CD8-positive, alpha-beta T cell (primary cell): ENCODE measurements at places on chromosomes 1 and 21.
A peak's percentile ranks its signal among the peaks of the same experiment; 100 is the strongest.

DNA sequence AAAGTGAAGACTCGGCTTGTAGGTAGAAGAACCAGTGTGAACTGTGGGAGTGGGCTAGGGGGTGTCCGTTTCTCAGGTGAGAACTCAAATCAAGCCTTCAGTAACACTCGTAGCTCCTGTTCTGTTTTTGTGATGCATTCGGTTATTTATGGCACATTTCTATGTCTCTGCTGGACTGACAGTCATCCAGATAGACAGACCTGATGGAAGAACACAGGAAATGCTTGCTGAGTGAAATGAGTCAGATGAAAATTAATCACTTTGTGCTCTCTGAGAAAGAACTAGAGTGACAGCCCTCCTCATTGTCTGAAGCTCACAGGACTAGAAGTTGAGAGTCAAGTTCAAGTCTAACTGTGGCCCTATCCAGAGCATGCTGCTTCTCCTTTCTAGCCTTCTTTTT, 360.1 kb upstream of the PLXNA2 start:
- DNase-seq: no peak

- no peak for DNase-seq
Observed at GRCh38 chr1:175548774-175549173, 194.6 kb downstream of the TNR start.

DNA sequence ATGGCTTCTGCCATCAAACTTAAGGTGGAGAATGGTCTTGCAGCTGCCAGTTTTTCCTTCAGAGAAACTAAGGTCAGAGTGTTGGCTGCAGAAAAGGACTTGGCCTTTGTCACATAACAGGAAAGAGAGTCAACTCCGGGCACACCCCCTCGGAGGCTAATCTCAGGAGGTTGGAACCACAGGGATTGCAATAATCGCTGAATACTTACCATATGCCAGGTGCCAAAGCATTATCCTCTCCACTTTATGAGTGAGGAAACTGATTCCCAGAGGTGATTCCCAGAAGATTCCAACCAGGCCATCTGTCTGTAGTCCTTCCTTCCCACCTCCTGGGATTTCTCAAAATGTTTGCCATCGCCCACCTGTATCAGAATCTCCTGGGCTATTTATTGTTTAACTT, 54.0 kb downstream of the LACTBL1 start:
- no peak for DNase-seq

DNA sequence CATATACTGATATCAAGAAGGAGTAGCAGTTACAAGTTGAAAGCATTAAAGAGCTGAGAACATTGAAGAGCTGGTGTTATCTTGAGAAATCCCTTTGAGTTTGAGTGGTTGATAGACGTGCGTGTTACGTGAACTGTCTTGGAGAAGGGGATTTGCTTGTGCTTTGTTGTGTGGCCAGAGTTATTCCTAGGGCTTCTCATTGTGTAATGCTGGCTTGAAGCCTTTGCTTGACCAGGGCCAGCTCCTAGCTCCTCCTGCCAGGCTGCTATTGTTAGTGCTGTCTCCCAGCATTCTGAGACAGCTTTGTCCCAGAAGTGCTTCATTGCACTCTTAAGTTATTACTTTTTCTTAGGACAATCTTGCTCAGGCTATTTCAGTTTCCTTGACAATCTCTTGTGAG, 116.2 kb upstream of the KCNK2 start:
- no peak for DNase-seq

DNA sequence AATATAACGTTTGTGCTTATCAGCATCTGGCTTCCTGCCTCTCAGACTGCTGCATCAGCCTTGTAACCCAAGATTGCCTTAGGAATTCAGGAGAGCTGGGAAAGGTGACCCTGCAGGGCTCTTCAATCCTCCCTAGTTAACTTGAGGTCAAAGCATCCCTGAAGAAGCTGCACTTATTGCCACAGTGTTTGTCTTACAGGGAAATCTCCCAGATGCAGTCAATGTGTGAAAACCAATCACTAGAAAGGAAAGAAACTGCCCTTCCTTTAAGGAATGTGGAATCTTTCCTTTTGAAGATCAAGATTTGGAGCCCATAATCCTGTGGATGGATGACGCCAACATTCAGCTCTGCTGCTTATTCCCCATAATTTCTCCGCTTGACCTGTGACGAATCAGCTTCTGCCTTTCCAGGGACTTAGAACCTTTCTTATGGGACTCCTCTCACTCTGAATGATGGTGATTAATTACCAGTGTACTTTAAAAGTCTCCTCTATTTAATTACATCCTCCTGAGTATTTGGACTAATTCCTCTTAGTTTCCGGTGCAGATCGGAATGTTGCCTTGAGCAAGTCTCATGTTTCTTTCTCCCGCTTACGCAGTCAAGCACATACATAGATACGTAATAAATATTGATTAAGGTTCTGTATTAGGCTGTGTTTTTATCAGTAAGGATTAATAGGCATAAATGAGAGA, 14.4 kb downstream of the ADAMTS5 start:
- no peak for DNase-seq

DNA sequence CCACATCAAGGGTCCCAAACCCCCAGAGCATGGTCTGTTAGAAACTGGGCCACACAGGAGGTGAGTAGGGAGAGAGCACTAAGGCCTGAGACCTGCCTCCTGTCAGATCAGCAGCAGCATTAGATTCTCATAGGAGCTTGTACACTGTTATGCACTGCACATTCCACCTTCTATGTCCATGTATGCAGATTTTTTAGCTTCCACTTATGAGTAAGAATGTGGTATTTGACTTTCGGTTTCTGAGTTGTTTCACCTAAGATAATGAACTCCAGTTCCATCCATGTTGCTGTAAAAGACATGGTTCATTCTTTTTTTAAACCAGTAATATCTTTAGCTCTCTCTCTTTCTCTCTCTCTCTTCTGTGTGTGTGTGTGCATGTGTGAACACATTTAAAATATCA, 663 bp upstream of the GBP6 start:
- no peak for DNase-seq

DNA sequence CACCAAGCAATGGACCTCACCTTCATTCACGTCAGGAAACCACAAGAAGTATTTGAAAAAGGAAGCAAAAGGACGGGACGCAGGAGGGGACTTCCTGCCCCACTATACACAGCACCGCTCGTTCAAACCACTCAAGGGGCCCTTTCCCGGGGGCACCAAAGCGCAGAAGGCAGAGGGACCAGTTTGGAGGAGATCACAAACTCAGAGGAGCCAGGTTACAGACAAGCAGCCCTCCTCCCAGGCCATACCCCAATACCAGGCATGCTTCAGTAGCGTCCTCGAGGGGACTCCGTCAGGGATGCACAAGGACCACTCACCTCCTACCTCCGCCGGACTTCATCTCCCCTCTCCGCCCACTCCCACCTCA, 685 bp downstream of the CRTC2 start:
- peak; percentile 84 for DNase-seq

DNA sequence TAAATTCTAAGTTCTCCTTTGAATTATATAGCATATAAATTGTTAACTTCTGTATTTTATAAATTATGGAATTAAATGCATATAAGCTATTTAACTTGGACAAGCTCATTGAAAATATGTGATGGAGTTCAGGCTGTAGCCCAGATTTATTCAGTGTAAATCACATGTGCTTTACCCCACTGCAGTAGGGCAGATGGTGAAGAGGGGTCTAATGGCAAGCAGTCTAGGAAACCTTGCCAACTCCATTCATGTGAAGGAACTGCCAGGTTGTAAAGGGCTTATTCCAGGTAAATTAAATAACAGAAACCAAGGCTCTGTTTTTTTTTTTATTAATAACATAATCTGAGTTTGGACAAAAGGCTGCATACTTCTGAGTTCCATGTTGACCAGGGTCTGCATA, 243.2 kb downstream of the NCAM2 start:
- no peak for DNase-seq

- DNase-seq: no peak
Observed at GRCh38 chr1:20318971-20319370, 28.3 kb downstream of the VWA5B1 start.

GRCh38 chr1:176696689-176697088, 233.7 kb downstream of the PAPPA2 start:
- DNase-seq: no peak

GRCh38 chr1:108829498-108829916, 27.4 kb downstream of the AKNAD1 start:
- DNase-seq: no peak

DNA sequence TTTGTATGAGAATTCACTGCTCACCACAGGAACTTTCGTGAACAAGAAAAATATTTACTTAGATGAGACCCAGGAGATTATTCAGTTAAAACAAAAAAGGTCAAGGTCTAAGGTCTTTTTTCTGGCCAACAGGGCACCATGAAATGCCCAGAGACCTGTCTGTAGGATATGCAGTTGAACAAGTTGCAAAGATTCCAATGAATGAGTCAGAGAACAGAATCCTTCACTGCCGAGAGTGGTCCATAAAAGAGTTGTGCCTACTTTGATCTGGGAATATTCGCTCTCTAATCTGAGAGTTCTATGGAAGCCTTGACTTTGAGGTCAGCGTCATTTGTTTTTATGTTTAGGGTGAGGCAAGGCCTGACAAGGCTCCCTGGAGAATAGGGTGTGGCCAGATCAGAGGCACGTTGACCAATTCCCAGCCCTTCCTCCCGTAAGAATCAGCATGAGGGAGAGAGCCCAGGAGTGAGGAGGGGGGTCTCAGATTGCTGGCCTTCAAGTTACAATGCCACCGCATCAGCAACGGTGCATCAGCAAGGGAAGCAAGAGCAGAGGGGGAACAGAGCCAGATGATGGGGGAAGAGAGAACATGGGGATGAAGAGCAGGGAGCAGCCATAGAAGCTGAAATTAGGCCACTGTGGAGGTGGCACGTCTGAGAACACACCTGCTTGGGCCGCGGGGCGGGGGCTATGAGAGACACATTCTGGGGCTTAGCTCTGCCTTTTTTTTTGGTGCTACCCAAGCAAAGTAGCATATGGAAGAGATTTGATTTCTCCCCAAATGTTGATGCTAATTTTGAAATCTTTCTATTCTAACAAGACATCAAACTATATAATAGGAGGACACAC, 206.4 kb upstream of the RAB4A start:
- no peak for DNase-seq

- DNase-seq: no peak
Observed at GRCh38 chr1:162872981-162873380, 12.0 kb upstream of the CCDC190 start.

DNA sequence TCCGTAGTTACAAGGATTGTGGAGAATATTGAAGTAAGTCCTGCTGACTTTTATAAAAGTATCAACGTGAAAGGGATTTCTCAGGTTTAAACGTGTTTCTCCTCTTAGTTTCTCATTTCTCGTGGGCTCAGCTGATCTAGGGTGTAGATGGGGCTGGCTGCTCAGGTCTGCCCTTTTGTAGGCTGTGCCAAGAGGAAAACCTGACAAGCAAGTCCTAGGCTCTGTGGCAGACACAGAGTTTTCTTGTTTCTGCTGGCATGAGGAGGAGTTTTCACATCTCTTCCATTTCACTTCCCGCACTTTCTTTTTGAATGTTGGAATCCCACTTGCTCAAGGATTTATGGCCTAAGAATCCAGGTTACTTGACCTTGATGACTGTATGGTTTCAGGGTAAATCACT, 14.8 kb downstream of the VPS13D start:
- DNase-seq: no peak

- DNase-seq: no peak
Observed at GRCh38 chr1:231665101-231665500, 38.5 kb downstream of the DISC1 start.

- no peak for DNase-seq
Observed at GRCh38 chr1:34155860-34156259, 9.2 kb downstream of the CSMD2 start.

DNA sequence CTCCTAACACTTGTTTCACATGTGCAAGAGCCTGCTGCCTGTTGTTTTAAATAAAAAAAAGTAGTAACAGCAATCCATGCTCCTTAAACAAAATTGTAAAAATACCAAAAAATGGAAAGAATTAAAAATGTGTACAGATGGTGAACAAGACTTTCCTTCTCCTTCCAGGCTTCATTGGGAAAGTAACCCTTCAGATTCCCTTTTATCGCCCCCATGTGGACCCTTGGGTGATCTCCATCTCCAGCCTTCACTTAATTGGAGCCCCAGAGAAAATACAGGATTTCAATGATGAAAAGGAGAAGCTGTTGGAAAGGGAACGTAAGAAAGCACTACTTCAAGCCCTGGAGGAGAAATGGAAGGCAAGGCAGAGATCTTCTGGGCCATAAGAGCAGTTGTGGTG, 14.2 kb downstream of the VPS13D start:
- no peak for DNase-seq

GRCh38 chr1:224524679-224525078, 90.1 kb upstream of the WDR26 start:
- DNase-seq: no peak

DNA sequence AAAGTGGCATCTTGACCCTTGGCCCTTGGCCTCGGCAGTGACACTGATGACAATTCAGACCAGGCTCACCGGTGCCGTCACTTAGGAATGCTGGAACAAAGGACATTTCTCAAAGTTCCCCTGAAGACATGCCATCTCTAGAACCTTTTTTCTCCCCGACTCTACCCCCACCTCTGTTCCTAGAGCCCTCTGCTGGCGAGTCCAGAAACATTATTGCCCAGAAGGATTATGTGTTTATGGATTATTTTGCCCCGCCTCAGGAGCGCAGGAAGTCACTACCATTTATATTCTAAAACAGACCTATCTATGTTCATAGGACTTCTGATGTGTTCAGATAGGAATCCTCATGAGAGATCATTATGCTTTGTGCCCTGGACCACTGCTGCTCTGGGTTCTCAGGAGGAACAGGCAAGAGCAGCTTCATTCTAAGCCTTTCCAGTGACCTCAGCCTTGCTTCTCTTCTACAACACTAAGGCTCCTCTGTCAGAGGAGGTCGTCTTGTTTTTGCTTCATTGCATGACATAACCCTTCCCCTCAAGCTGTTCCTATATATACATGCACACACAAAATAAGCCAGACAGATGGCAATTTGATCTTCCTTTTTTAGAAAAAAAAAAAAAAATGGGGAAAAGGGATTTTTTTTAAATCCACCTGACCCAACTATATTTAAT, 12.4 kb upstream of the SHISA4 start:
- DNase-seq: no peak

DNA sequence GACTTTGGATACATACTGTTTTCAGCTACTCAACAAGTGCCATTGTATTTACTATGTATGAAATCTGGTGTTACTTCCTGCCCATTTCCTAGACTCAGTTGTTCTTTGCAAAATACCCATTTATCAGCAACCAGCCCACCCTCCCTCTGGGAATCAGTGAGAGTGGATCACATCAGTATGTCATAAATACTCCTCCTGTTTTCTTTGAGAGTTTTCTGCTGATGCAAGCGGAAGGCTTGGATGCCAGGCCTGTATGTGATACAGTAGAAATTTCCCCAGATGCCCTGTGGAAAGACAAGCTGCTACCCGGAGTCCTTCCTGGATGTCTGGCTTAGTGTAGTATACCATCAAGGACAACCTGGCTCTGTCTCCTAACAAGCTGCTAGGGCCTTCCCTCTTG, 2.4 kb upstream of the PTPRC start:
- no peak for DNase-seq

DNA sequence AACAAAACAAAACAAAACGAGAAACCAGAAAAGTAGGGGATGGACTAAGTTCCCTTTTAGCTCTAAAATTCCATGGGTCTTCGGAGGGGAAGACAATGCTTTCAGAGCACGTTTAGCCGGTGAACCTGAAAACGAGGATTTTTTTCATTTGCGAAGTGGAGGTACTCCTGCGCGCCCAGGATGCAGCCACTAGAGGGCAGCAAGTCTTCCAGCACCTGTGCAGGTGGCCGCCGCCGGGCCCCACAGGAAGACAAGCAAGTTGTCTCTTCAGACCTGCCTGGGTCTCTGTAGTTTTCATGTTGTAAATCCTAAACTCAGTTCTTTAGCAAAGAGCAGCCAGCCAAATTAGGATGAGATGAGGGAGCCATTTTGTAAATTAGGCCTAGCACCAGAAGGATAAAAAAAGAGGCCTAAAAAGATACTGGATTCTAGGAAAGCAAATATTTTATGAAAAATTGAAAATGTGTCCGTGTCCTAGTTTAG, 17.7 kb upstream of the SNX27 start:
- peak; percentile 88 for DNase-seq
